ENCODE measurements at places on chromosomes 7 and 10.

GRCh38 chr7:12196386-12196785, 14.7 kb upstream of the TMEM106B start:
- DNase-seq: no peak

DNA sequence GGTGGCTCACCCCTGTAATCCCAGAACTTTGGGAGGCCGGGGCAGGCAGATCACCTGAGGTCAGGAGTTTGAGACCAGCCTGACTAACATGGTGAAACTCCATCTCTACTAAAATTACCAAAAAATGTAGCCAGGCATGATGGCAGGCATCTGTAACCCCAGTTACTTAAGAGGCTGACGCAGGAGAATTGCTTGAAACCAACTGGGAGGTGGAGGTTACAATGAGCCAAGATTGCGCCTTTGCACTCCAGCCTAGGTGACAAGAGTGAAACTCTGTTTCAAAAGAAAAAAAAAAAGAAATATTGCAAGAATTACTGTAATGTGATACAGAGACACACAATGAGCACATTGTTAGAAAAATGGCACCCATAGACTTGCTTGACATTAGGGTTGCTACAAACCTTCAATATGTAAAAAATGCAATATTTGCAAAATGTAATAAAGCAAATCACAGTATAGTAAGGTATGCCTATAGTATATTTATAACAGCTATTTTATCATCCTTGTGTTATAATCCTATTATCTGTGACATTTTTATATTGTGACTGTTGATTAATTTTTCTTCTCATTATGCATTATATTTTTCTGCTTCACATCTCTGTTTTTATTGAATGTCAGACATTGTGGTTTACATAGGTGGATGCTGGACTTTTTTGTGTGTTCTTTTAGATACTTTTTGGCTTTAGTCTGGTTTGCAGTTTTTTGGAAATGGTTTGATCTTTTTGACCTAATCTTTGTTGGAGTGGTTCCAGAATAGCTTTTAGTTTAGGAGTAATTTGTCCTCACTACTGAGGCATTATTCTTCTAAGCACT, 55.4 kb upstream of the HELLS start:
- DNase-seq: no peak

GRCh38 chr10:106535304-106535953, 629.1 kb downstream of the SORCS1 start:
- no peak for DNase-seq

- DNase-seq: no peak
Observed at GRCh38 chr7:13880789-13881188, 108.7 kb downstream of the ETV1 start.

DNA sequence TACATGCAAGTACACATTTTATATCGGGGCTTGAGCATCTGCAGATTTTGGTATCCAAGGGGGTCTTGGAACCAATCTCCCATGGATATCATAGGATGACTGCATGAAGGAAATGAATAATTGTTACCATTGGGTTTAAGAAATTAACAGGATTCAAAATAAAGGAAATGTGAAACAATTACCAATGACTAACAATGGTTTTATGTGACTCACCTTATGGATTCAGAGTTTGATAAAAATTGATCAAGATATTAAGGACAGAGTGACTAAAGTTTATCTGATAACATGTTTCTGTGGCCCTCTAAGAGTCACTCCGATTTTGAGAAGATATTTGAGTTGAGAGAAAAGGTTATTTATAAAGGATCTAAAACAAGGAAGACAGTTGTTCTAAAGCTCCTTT, 93.0 kb upstream of the ODAD2 start:
- DNase-seq: no peak

GRCh38 chr7:142690554-142691182, 58.6 kb upstream of the PRSS1 start:
- DNase-seq: no peak

- DNase-seq: no peak
Observed at GRCh38 chr7:132614428-132615318, 38.4 kb upstream of the PLXNA4 start.

GRCh38 chr7:41224063-41224763, 478.7 kb downstream of the INHBA start:
- DNase-seq: no peak

GRCh38 chr7:107690611-107691010, 30.0 kb downstream of the SLC26A4 start:
- DNase-seq: no peak

- DNase-seq: no peak
Observed at GRCh38 chr7:139051655-139052054, 15.8 kb upstream of the ZC3HAV1L start.

DNA sequence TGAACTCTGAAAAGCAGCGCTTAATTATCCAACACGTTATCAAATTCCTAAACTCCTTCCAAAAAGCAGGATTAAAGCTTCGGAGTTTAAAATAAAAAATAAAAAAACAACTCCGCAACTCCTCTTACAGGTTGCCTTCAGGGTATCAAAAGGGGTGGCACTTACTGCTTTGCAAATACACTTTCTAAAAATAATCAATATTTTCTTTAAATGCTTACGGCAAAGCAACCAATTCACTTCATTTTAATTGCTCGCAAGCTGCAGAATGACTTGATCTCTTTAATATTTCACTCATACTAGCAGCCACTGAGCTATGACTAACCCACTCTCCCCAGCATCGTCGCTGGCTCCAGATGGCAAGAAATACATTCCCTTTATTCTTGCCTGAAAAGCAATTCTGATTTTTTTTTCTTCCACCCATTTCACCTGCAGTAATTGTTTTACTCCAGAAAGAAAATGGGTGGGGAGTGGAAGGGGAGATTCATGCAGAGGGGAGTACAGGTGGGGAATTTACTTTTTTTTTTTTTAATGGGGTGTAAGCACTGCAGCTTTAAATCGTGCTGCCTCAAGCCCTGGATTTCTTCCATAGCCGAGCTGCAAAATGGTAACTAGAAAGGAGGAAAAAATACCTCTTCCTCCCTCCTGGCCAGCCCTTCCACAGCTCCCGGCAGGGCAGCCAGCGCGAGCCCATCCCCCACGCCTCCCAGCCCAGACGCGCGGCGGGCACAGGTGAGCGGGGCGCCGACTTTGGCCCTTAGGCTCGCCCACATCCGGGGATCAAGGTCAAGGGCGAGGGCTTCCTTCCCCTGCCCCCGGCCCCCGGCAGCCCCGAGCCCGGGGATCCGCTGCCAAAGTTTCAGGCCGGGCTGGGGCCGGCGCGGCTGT, 54.2 kb upstream of the FHIP2A start:
- DNase-seq: no peak

- no peak for DNase-seq
Observed at GRCh38 chr7:101020444-101020843, 563 bp downstream of the MUC17 start.

GRCh38 chr7:30180718-30181117, 45.9 kb downstream of the MTURN start:
- no peak for DNase-seq

GRCh38 chr7:122136639-122137245, 7.3 kb downstream of the AASS start:
- DNase-seq: no peak

GRCh38 chr10:77965294-77965693, 38.7 kb upstream of the DLG5 start:
- no peak for DNase-seq

GRCh38 chr7:1483079-1483478, 21.1 kb downstream of the INTS1 start:
- no peak for DNase-seq

GRCh38 chr7:155053002-155053401, 17.1 kb upstream of the HTR5A start:
- no peak for DNase-seq

GRCh38 chr7:98256431-98256830, 4.4 kb upstream of the TECPR1 start:
- DNase-seq: no peak

GRCh38 chr7:100682991-100683658, 9.6 kb downstream of the GNB2 start:
- no peak for DNase-seq

GRCh38 chr10:129497013-129497412, 30.0 kb downstream of the MGMT start:
- no peak for DNase-seq

GRCh38 chr10:106618646-106619045, 545.9 kb downstream of the SORCS1 start:
- no peak for DNase-seq

- no peak for DNase-seq
Observed at GRCh38 chr7:71780282-71780681, 631.9 kb downstream of the CALN1 start.
